ENCODE measurements at places on chromosomes 2 and 18.

DNA sequence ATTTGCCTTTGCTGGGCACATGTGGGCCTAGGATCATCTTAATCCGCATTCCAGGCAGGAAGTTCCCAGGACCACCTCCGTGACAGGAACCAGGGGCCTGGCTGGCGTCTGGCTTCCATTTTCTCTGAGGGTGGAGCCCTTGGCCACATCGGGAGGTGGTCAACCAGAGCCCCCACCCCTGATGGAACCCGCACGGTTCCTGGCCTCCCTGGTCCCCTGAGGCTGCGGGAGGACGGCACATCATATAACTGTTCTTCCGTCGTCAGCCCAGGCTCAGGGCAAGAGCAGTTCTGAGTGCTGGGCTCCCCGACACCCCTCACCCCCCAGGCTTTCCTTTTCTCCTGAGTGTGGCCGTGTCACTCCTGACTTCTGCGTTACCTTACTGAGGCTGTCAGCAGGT, 13.5 kb downstream of the ESPNL start:
- no peak for DNase-seq

GRCh38 chr18:52963481-52963880, 623.5 kb downstream of the DCC start:
- no peak for DNase-seq

GRCh38 chr2:137050949-137051348, 285.6 kb downstream of the THSD7B start:
- no peak for DNase-seq

DNA sequence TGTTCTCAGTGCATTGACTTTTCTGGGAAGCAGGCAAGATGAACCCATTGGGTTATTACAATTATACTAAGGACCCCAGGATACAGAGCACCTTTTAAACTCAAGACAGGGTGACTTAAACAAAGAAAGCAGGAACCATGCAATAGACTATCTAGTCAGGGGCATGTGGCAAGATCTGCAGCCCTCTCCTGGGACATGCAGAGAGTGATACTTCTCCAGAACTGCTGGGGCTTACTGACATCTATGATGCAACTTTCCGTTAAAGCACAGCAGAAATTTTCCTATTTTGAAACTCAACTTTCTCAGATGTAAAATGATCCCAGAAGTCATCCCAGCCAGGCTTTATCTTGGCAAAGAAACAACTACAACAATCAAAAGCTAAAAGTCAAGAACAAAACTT, 162.2 kb upstream of the HNMT start:
- no peak for DNase-seq

DNA sequence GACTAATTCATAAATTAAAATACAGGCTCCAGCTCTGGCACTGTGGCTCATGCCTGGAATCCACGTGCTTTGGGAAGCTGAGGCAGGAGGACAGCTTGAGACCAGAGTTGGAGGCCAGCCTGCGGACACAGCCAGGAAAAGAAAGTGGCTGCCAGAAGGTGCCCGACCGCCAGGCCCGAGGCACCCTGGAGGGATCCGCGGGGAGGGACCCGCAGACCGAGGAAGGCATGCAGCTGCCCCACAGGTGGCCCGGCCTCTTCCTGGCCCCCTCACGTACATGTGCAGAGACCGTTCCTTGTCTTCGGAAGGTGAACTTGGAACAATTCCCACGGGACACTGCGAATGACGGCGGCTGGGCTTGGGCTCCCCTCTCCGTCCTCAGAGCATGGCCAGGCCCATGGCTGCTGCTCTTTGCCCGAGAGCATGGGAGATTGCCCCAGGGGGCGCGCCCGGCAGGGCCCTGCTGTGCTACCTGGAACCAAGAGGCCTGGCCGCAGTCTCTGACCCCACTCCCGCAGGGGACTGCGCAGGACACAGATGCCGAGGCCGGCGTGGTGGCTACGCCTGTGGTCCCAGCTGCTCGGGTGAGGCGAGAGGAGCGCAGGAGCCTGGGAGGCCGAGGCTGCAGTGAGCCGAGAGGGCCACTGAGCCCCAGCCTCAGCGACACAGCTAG, 55.6 kb upstream of the IMP4 start:
- no peak for DNase-seq

DNA sequence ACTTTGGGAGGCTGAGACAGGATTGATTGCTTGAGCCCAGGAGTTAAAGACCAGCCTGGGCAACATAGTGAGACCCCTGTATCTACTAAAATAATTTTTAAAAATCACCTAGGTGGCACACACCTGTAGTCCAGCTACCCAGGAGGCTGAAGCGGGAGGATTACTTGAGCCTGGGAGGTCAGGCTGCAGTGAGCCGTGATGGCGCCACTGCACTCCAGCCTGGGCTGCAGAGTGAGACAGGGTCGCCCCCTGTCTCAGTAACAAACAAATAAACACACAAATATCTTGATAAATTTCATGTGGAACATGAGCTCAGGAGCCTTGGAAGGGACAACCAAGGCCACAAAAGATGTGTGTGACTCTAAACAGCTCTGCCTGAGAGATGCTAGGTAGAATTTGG, 11.7 kb upstream of the ANKRD53 start:
- no peak for DNase-seq

- DNase-seq: no peak
Observed at GRCh38 chr2:118510807-118511206, 336.6 kb downstream of the EN1 start.

DNA sequence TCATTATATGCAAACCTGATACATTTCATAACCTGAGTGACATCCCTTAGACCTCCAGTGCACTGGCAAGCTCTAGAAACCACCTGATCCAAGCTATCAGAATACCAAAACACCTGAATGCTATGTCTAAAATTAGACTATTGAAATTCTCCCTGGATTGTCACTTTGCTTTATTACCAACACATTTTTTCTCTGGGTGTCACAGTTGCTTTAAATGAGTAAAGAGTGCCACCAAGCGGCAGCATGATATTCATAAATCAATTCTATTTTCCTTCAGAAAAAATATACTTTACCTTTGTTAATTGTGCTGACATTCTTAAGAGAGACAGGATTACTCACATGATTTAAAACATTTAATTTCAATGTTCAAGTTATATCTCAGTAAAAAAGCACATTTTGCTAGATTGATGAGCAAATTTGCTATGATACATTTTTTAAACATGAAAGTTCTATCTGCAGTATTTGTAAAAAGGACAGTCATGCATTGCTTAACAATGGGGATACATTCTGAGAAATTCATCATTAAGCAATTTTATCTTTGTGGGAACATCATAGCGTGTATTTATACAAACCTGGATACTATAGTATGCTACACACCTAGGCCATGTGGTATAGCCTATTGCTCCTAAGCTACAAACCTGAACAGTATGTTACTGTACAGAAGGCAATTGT, 338.4 kb upstream of the SLC39A10 start:
- DNase-seq: peak; percentile 10

DNA sequence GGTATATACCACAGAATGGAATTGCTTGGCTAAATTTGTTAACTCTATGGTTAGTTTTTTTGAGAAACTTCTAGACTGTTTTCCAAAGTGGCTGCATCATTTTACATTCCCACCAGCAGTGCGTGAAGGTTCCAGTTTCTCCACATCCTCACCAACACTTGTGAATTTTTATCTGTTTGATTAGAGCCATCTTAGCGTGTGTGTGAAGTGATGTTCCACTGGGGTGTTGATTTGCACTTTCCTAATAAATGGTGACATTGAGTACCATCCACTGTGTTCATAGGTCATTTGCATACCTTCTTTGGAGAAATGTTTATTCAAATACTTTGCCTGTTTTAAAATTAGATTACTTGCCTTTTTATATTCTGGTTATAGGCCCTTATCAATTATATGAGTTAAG, 37.5 kb upstream of the HS6ST1 start:
- DNase-seq: no peak

DNA sequence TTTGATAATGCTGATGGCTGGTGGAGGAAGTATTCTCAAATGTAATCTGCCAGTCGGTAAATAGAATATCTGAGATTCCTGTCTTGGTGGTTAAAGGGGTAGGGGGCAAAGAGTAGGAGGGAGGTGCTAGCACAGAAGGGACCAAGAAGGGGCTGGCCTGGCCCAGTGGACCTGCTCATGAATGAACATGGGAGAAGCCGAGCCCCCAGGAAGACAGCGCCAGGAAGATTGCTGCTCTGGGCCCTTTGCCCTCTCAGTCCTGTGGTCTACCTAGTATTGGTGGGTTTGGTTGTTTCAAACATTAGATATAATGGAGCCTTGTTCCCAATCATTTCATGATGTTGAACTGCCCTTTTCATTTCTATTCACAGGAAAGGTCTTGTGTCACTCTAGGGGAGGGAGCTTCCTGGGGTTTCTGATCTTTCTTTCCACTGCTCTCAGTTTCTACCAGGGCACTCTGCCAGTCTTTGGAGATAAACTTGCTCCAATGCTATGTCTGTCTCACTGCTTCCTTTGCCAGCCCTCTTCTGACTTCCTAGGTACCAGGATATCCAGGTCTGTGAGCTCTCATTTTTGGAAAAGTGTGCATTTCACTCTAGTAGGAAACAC, 5.3 kb upstream of the MOCOS start:
- DNase-seq: no peak
